Activated CD4-positive, alpha-beta T cell treated with anti-CD3 and anti-CD28 coated beads, Interleukin-2, Interleukin-4, amounts not matched to agents 100 ng/mL and 50 ng/mL, durations not matched to agents 16 hours and 8 hours (primary cell): ENCODE measurements at places on chromosomes 5 and 9.

GRCh38 chr9:105535920-105536668, 21.8 kb upstream of the FKTN start:
- peak; percentile 4 for DNase-seq

GRCh38 chr9:118595719-118596305, 773.4 kb downstream of the BRINP1 start:
- no peak for DNase-seq

- no peak for DNase-seq
Measured at GRCh38 chr9:103245369-103245768, 250.2 kb downstream of the CYLC2 start.

DNA sequence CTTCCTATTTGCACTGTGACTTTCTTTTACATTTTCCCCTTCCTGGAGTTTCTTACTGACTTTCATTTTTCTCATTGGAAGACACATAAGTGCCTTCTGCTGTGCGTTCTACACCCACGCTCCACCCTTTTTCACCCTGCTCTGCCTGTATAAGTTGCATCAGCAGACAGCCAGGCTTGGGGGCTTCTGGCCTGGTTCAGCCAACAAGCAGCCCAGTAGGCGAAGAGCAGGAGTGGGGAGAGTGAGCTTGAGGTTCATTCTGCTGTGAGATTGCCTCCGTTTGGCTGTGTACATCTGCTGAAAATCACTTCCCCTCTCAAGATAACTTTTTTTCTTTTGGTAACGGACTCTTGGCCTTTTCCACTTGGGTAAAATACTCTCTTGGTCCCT, 38.4 kb downstream of the RASGRF2 start:
- peak; percentile 10 for DNase-seq

- DNase-seq: peak; percentile 69
Measured at GRCh38 chr5:109468737-109469420, 59.1 kb upstream of the PJA2 start.

GRCh38 chr5:151523335-151523734, 67.8 kb downstream of the FAT2 start:
- DNase-seq: peak; percentile 59

DNA sequence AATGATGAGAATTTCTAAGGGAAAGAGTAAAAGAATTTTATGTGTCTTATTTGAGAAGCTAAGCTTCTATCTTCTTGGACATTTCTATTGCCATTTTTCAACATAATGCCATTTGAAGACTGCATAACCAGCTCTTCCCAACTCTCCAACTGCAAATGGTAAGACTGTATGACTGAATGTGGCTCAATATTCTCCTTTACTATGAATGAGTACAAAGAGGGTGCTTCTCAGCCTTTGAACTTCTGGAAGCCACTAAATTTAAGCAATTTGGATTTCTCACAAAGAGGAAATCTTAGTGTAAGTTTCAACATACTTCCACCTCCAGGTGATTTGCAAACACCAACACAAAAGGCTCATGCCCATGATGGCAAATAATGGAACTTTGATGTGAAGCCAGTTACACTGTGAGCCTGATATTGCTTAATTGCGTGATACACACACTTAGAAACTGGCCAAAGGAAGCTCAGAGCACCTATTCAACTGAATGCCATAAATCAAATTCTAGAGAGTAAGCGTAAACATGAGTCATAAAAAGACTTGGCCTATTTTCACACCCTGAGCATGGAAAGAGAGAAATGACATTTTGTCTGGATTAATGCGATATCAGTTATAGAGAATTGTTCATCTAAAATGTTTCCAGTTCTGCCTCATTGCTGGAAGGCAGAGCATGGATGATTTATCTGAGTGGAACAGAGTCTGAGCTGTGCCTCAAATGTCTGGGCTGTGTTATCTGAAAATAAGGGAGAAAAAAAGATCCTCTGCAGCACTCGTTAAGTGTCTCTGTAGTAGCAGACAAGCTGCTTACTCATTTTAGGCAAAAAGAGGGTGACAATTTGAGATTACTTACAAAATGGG, 145.3 kb downstream of the PLK2 start:
- DNase-seq: no peak

GRCh38 chr5:50535393-50535792, 94.3 kb upstream of the EMB start:
- no peak for DNase-seq

DNA sequence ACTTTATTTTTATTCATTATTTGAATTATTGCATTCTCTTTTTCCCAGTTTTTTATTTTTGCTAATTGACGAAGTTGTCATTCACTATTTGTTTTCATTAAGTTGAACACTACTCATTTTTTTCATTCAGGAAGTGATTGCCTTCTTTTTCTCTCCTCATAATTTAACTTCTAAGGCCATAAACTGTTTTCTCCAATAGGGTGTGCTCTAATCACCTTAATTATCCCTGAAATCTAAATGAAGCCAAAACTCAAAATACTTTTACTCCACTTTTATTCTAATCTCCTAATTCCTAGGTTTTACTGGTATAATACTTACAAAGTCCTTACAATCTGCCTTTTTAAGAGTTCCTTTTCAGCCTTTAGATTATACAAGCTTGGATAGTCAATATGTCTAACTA, 2.9 kb upstream of the OR13C2 start:
- DNase-seq: no peak

GRCh38 chr9:81841333-81841732, 86.9 kb upstream of the SPATA31D4 start:
- DNase-seq: no peak

DNA sequence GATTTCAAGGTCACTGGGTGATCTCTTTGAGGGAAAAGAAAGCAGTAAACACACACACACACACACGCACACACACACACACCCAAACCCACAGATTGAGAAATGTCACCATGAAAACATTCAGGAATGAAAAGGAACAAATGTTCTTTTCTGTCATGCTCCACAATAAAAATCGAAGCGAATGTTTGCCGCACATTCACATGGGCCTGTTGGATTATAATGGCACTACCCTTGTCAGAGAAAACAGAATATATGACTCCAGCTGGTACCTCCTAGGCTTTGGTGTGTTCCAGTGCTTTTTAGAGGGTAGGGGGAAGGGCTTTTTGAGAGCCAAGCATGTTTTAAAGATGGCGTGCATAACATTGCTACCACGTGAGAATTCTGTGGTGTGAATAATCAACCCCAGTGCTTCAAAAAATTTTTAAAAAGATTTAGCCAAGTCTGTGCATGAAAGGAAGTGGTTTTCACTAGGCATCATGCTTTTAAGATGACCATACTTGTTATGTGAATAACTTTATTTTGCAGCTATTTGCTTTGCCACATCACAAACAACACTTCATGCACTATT, 120.8 kb upstream of the ZNF608 start:
- no peak for DNase-seq

DNA sequence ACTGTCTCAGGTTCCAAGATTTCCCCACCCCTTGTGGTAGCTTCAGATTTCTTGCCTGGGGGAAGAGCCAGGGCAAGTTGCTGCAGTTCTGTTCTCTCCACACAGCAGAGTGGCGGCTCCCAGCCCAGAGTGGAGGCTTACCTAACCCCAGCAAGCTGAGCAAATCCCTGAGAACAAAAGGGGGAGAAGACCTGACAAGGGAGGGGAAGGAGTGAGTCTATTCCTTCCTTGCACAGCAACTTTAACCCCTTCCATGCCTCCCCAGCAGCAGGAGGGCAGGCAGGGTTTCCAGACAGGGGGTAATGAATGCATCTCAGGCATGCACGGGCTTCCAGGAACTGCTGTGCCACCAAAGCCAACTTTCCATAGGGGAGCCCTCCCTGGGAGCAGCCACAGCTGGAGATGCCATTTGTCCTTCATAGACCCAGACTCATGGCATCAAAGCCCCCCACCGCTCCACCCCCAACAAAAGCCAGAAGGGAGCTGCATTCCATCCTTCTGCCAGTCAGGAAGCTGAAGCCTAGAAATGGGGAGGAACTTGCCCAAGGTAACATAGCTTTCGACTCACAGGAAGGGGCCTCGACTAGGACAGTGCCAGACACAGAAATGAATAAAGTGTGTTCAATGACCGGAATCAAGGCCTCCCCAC, 28.8 kb upstream of the FAT2 start:
- no peak for DNase-seq

GRCh38 chr5:159427180-159428012, 97.1 kb upstream of the IL12B start:
- DNase-seq: no peak

GRCh38 chr9:93194221-93194625, 10.3 kb downstream of the WNK2 start:
- no peak for DNase-seq

- no peak for DNase-seq
Measured at GRCh38 chr9:4321554-4321953, 21.7 kb upstream of the GLIS3 start.

DNA sequence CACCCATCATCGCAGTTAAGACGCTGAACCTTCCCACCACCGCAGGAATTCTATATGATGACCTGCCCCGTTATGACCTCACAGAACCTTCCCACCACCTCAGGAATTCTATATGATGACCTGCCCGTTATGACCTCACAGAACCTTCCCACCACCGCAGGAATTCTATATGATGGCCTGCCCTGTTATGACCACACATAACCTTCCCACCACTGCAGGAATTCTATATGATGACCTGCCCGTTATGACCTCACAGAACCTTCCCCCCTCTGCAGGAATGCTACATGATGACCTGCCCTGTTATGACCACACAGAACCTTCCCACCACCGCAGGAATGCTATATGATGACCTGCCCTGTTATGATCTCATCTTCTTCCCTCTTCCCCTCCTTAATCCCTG, 64.3 kb downstream of the IRX1 start:
- DNase-seq: peak; percentile 1

DNA sequence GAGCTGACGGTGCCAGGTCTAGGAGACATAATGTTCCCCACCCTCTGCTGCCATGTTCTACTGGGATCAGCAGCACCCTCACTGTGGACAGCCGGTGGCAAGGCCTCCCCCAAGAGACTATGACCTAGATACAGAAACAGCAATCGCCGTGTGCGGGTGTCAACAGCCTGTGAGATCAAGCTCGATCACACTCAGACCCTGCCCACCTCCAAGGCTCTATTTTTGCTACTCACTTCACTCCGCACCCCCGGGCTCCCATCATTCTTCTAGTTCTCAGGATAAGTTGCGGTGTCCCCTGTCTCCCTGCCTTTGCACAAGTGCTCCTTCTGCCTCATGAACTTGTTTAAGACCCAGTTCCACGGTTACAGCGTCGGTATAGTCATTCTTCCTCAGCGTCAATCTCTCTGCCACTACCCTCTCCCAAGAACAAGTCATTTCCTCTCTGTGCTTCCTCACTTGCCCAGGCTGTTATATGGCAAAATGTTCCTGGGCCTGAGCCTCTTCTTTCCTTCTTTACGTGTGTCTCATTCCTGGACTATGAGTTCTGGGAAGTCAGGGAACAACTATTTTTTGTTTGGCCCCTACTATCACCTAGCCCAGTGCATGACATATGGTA, 5.4 kb upstream of the DOCK8 start:
- no peak for DNase-seq

GRCh38 chr5:107290780-107291398, 379.8 kb downstream of the EFNA5 start:
- no peak for DNase-seq

GRCh38 chr5:151144922-151145321, 12.7 kb downstream of the ANXA6 start:
- DNase-seq: no peak

GRCh38 chr9:121815084-121815483, 163.7 kb downstream of the DAB2IP start:
- DNase-seq: no peak

GRCh38 chr5:151015974-151016587, 4.3 kb upstream of the GPX3 start:
- DNase-seq: no peak

DNA sequence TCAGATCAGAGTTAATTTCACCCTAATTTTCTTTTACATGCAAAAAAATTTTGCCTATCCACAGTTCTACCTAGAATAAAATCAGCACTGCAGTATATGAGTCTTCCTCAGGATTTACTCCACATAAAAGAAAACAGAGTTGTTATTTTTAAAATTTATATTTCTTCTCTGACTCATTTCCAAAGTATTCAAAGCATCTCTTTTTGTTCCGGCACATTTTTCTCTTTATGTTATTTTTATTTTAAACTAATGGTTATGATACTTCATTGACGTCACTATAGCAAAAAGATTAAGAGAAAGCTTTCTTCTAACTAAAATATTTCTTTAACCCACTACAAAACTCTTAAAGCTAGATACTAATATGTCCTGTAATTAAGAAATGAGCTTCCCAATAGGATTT, 590.4 kb downstream of the PRELID2 start:
- no peak for DNase-seq

- DNase-seq: no peak
Measured at GRCh38 chr5:120217001-120217400, 247.1 kb upstream of the PRR16 start.

DNA sequence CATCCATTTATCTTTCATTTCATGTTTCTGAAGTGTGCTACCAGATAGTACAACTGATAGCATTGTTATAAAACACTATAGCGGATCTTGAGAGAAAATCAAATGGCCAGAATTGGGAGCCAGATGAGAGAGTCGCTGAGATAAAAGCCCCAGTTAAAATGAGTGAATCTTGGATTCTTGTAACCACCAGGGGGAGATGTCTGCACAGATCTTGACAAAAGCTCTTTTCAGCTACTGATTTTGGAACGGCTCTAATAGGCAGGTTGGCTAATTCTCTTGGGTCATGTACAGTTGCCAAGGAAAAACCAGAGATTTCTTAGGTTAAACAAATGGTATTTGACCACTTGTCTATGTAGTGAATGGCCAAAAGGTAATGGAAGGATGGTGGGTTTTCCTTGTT, 21.7 kb downstream of the F2RL2 start:
- peak; percentile 66 for DNase-seq

- peak; percentile 60 for DNase-seq
Measured at GRCh38 chr5:175457466-175457865, 13.5 kb upstream of the DRD1 start.

DNA sequence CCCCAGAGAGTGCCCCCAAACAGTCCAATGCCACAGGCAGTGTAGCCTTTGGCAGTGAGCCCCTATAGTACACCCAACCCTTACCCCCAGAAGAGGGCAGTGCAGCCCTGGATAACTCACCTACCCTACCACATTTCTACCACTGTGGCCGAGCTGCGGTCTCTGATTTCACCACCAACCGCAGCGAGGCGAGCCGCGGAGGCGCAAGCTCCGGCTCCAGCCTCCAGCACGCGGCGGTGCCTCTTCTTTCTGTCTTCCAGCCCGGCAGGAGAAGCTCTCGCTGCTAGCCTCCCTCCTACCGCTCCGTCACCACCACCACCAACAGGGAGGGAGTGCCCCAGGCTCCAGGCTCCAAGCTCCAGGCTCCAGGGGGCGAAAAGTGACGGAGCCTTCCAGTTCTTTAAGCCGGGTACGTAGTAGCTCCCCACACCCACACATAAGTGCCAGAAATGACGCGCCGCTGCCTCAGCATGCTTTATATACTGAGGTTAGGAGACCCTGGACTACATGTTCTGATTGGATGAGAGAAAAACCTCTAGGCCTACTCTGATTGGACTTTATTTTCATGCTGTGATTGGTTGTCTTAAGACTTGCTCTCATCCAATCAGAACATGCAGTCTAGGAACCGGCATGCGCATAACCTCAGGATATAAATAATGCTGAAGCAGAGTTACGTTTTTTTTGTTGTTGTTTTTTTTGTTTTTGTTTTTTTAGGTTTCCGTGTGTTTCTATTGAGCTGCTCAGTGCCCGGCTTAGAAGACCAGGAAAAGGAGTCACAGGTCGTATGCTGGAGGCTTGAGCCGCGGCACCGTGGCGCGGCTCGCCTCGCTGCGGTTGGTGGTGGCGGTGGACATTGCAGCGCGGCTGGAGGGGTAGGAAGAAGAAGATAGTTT, at the start of gene PCAT7:
PCAT7 (plus strand) TSS at position 645 of the 893 bp plus-strand sequence.
- DNase-seq: peak; percentile 51
